ENCODE measurements at places on chromosomes 3 and 15.

DNA sequence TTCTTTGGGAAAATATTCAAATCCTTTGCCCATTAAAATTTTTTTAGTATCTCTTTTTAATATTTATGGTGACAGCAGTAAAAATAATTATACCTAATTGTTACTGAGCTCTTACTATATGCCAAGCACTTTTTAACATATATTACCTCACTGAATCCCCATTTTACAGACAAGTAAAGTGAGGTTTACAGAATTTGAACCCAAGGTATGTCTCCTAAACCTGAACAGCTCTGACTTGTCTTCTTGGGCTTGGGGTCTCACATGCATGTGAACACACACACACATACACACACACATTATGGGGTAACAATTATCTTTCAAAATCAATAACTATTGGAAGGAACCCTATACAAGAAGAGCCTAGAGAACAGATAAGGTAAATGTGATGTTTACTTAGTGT is 62.2 kb upstream of the ADCY5 start:
- DNase-seq = no peak

DNA sequence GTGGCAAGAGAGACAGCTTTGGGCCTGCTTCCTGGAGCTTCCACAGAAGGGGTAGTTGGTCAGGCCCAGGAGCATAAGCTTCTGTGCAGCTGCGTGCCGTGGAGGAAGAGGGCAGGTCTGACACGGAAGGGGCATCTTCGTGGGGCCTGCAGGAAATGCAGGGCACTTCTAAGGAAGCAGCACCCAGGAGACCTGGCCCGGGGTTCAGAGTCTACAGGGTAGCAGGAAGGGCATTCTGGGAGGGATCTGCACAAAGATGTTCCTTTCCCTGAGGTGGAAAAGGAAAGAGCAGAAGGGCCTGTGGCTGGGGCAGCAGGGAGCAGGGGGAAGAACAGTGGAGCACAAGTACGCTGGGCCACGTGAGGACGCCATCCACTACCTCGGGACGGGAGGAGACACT is 85.1 kb downstream of the DNAJB8 start:
- DNase-seq = no peak

DNA sequence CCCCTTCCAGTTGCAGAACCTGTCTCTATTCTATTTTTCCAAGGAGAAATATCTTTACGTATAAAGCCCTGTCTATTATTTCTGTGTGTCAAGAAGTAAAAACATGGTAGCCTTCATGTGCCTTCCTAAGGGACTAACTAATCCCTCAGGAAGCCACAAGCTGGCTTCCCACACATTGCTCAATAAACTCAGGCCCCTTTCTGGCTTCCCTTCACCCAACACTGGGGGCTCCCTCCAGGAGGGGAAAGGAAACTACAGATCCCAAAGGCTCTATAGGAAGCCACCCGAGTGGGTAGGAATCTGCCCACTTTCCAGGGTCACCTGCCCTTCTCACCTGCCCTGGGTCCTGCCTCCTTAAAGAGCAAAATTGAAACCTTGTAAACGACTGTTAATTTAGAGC is 4.6 kb downstream of the TLE3 start:
- DNase-seq = no peak

- no peak for DNase-seq
Measured at GRCh38 chr3:183701744-183702143, 4.1 kb downstream of the YEATS2 start.

- DNase-seq = no peak
Measured at GRCh38 chr15:67892559-67893377, 52.9 kb upstream of the RNU6-1 start.

- no peak for DNase-seq
Measured at GRCh38 chr3:43194490-43195114, 88.7 kb upstream of the POMGNT2 start.

- DNase-seq = no peak
Measured at GRCh38 chr15:51642696-51643095, 20.1 kb upstream of the DMXL2 start.

GRCh38 chr3:197793247-197793646 is 2.2 kb downstream of the LRCH3 start:
- no peak for DNase-seq

DNA sequence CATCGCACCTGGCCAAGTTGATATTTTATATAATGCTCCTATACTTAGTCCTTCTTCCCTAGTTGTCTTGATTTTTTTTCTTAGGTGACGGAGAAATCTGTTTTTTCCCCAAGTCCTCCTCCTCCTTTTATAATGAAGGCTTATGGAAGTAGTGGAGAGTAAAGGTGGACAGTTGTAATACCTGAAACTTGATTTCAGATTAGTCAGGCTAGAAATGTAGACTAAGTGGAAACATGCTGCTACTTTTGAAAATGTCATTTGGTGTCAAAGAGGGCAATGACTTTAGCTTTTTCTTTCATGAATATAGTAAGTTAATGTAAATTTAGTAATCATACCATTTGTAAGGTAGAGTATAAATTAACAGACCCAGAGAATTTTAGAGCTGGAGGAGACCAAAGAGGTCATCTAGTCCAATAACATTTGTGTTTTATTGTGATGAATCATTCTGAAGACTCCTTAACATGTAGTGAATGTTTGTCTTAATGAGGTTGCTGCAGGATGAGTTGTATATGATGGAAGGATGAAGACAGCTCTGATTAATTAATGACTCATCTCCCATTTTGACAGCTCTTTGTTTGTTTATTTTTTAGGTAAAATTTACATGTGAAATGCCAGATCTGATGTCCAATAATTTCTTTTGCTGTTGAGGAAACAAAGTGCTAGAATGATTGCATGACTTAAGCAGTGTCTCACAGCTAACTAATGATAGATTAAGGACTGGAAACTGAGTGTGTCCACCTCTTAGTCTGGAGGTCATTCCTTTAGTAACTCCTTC is 8.7 kb downstream of the CTDSPL2 start:
- no peak for DNase-seq

GRCh38 chr3:196563721-196564225 is 4.6 kb downstream of the WDR53 start:
- DNase-seq = no peak

DNA sequence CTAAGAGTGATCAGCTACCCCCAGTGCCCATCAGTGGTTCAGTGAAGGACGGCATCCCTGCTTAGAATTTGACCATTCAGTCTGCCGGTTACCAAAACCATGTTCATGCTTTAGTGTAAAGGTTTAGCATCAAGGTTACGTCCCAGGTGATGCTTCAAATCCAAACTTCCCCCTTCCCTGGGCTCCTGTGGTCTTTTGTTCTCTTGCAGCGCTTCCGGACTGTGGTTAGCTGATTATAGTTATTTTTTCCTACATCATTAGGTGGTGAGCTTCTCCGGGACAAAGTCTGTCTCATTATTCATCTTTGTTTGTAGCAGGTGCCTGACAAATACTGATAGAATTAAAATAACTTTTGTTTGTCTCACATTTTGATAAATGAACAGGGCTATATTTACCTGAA is 28.3 kb upstream of the MYZAP start:
- no peak for DNase-seq

DNA sequence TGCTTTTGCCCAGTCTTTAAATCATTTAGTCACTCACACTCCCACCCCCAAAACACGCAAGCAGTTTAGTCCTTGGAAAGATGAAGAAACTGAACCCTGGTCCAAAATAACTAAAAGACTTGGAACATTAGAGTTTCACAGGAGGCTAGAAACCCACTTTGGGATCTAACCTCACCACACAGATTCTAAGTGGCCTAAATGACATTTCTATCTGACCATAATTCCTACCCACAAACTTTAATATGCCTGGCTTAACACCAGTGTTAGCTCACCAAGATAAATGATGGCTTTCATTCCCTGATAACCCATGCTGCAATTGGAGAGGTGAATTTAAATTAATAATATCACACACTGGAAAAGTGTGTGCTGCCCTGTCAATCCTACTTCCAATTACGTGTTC is 295.3 kb upstream of the UBE2E2 start:
- DNase-seq = no peak

- DNase-seq = no peak
Measured at GRCh38 chr15:68335655-68336054, 58.1 kb downstream of the FEM1B start.

DNA sequence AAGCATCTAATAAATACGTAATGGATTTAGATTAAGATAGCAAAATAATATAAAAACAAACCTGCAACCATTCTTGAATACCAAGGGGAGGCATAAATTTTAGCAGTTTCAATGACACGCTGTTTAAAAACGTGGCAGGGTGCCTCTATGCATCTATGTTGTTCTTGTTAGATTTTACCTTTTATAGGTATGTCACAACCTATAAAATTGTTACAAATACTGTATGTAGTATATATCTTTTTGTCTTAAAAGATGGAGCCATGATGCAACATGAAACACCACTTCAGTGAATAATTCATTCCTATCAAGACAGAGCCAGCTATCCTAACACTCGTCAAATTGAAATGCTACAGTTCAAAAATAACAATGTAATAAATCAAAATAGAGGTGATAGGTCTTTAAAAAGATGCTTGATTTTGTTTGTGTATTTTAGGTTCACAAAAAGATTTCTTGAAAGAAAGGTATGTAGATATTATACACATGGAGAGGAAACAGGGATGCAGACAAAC is 1059.2 kb downstream of the ROBO1 start:
- DNase-seq = no peak

GRCh38 chr3:179278932-179279693 is 28.2 kb upstream of the KCNMB3 start:
- DNase-seq = no peak

DNA sequence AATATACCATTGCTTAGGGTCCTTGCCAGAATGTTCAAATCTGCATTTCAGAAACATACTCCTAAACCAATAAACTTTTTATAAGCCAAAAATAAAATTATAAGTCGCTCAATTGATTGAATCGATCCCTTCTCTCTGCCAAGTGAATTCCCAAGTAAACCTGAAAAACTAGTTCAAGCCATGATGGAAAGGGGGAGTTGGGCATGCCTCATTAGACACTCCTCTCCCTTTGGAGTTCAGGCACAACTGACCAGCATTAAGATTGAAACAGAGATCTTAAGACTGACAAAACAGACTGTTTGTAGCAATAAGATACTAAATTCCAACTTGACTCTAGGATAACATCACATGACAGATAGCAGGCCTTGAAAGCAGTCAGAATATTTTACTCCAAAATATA is 113.7 kb upstream of the RASGRP1 start:
- no peak for DNase-seq
